ENCODE measurements at places on chromosomes 11 and 22. TPM values are rescaled to one million over a fixed set of nuclear protein-coding genes. Genes with fewer than 3 reads are reported as not detected.

GRCh38 chr22:45805413-45805812 lies 133.8 kb downstream of the ATXN10 start:
- no peak for DNase-seq

DNA sequence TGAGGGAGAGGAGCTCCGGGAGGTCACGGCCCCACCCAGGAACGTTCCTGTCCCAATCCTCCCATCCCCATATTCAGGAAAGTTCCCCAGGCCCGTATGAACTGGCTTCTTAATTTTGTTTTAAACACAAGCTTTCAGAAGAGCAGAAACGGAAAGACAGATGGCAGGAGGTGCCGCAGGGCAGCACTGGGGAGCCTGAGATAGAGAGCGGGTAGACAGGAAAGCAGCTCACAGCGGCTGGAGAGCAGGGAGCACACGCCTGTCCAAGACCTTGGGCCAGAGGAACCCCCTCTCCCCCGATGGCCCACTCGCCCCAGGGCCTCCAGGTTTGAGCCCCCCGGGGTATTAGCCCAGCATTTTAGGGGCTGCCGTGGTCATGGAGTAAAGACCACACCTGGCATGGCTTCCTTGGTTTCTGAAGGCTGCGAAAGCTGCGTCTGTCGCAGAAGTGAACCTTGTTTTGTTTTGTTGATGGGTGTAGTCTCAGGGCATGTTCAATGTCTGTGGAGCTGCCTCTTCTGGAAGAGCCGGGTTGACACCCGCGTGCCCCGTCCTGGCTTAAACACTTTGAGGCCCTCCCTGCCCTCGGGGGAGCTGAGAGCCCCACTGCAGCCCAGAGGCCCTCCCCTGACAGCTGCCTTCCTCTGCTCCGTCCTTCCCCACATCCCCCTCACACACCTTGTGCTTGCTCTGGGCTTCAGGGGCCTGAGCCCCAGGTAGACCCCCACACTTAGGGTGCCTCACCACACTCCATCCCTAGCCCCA lies 17.9 kb upstream of the KCNQ1OT1 start:
- no peak for DNase-seq

- no peak for DNase-seq
Observed at GRCh38 chr22:37126882-37127281, 17.4 kb upstream of the TMPRSS6 start.

DNA sequence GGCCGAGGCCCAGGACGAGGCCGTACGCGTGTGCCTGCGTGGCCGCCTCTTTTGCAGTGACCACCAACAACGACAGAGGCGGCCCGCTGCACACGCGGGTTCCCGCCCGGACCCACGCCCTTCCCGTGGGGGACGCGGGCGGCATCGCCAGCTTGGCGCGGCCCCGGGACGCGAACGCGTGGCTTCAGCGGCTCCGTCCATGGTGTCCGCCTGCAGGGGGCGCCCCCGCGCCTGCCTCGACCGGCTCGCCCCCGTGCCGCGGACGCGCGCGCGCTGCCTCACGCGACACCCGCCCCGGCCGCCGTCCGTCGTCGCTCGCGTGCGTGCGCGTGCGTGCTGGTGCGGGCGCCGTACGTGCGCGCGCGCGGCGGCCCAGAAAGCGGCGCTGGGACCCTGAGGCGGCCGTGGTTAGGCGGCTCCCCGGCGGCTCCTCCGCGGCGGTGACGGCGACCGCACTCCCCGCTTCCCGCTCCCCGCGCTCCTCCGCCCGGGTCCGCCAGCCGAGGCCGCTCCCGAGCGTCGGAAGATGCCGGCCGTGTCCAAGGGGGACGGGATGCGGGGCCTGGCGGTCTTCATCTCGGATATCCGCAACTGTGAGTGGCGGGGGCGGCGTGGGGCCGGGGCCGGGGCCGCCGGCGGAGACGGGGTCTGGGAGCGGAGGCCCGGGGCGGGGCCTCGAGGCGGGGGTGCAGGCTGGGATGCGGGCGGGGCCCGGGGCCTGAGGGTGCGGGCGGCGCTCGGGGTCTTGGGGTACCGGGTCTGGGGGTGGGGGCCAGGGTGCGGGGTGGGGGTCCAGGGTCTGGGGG lies at the start of gene AP2A2:
AP2A2 (plus strand) TSS at position 375 of the 806 bp plus-strand sequence; CDS start at position 527, 152 bp downstream.
- peak; percentile 87 for DNase-seq

- peak; percentile 75 for DNase-seq
Observed at GRCh38 chr11:130124096-130124495, 35.5 kb upstream of the ST14 start.

GRCh38 chr11:41955066-41955465 lies 495.6 kb upstream of the LRRC4C start:
- no peak for DNase-seq

GRCh38 chr22:29212743-29213142 lies 7.0 kb downstream of the EMID1 start:
- no peak for DNase-seq

- no peak for DNase-seq
Observed at GRCh38 chr11:70434813-70435278, 36.5 kb downstream of the CTTN start.

DNA sequence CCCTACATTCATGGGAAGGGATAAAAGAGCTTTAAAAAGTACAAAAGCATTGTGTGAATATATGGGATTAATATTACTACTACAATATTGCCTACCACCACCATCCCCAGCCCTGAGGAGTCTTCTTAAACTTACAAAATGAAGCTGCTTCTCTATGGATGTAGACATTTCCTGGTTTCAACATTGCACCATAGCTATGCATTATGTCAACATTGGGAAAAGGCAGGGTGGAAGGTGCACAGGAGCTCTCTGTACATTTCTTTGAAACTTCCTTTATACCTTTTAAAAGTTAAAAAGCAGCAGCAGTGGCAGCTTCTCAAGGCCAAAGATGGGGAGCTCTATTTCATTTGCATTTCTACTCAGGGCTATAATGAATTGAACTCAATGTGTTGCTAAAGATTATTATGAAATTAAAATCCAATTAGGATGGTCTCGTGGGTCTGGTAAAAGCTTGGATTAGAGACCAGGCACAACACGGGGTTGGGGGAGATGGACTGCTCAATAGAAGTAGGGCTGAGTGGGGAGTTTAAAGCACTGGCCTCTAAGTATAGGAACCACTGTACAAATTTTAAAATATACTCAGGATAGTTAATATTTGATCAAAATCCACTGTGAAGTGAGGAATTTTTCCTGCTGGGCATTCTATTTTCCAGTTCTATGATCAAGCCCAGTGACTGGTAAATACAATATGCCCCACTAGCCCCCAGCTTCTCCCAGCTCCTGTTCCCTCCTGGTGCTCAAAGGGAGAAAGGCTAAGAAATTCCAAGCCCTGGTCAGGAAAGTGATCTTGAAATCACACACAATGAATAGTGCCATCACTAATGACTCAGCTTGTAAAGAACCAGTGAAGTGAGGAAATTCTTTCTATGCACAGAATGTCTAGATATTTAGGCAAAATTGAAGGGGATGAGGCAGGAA lies 362.7 kb upstream of the CCDC90B start:
- no peak for DNase-seq

- DNase-seq: no peak
Observed at GRCh38 chr11:8256271-8257002, 7.2 kb downstream of the LMO1 start.

GRCh38 chr11:65897020-65897471 lies 3.1 kb downstream of the FOSL1 start:
- no peak for DNase-seq

DNA sequence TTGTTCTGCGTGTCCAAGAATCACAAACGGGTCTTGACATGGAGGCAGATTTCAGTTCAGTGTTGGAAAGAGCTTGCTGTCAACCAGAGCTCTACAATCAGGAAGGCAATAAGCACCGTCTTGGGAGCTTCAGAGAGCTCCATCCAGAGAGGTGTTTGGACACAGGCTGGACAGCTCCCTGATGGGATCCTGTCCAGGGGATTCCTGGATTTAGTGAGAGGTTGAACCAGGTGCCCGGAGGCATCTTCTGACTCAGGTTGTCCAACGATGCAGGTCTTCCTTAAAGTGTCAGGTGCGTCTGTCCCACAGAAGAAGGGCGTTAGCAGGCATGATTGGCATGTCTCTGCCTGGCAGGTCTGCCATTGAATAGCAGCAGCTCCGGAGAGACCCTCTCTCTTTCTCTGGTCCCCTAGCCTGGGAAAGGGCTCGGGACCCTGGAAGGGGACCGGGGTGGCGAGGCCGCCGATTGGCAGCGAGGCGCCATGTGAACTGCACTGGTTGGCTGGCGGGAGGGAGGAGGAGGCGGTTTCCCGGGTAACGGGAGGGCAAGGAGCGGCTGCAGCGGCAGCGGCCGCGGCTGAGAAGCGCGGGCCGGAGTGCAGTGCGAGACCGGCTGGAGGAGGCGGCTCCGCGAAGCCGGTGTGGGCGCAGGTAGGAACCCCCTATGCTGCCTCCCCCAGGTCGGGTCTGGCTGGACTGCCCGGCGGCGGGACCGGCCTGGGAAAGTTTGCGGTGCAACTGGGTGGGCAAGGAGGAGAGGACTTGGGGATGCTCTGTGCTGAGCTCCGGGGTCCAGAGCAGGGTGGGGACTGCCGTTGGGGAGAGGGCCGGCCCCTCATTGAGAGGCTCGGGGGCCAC lies 104.1 kb upstream of the E2F8 start:
- DNase-seq: no peak

- no peak for DNase-seq
Observed at GRCh38 chr11:107276077-107276476, 181.5 kb downstream of the CWF19L2 start.

DNA sequence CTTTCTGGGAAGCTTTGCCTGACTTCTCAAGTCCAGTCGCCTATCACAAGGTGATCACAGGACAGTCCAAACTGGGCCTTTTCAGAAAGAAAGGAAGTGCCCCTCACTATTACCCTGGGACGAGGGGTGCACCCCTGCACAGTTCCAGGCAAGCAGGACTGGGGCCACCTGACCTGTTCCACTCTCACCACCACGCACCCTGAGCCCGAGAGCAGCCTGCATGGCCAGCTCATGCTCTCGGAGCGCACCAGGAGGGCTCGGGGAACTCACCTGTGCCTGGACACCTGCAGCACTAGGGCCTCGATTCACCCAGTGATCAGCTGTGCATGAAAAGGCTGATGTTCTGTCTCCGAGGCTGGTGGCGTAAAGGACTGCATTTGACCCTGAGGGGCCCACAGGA lies 12.8 kb upstream of the FGF4 start:
- DNase-seq: no peak

- peak; percentile 87 for DNase-seq
Observed at GRCh38 chr11:61532134-61533038, 23.8 kb downstream of the LRRC10B start.

- no peak for DNase-seq
Observed at GRCh38 chr11:75783416-75784084, 15.0 kb downstream of the DGAT2 start.

DNA sequence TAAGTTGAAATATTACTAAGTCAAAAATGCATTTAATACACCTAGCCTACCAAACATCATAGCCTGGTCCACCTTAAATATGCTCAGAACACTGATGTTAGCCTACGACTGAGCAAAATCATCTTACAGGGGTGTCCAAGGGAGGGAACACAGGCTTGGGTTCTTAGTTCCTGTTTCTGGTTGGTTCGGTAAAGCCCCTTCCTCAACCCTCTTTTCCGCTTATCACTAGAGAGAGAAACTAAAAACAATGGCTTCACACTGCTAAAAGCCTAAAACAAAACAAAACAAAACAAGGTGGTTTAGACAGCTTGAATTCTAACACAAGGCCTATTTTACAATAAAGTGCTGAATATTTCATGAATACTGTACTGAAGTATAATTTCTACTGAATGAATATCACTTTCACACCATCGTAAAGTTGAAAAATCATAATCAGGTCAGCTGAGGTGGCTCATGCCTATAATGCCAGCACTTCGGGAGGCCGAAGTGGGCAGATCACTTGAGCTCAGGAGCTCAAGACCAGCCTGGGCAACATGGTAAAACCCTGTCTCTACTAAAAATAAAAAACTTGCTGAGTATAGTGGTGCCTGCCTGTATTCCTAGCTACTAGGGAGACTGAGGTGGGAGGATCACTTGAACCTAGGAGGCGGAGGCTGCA lies 118.0 kb downstream of the SIK3 start:
- DNase-seq: no peak

The COPB1 gene
- 77.0 TPM for total RNA-seq

The MMP10 gene
- not detected for total RNA-seq

The BBS1 gene
- total RNA-seq: 39.7 TPM

The TPBGL gene
- not detected for total RNA-seq

The MAPK11 gene
- 2.2 TPM for total RNA-seq

The OR8A1 gene
- total RNA-seq: not detected

The APOA5 gene
- not detected for total RNA-seq

The CRYAB gene
- total RNA-seq: not detected

The GVQW3 gene
- 2.1 TPM for total RNA-seq

The DGCR6 gene
- 2.2 TPM for total RNA-seq

The MS4A4E gene
- 0.43 TPM for total RNA-seq
